ENCODE measurements at places on chromosomes 4 and X.

- no peak for DNase-seq
Measured at GRCh38 chrX:147737690-147738089, 174.0 kb upstream of the FMR1 start.

GRCh38 chrX:118839334-118839958 is 15.8 kb downstream of the ZCCHC12 start:
- peak; percentile 33 for DNase-seq

DNA sequence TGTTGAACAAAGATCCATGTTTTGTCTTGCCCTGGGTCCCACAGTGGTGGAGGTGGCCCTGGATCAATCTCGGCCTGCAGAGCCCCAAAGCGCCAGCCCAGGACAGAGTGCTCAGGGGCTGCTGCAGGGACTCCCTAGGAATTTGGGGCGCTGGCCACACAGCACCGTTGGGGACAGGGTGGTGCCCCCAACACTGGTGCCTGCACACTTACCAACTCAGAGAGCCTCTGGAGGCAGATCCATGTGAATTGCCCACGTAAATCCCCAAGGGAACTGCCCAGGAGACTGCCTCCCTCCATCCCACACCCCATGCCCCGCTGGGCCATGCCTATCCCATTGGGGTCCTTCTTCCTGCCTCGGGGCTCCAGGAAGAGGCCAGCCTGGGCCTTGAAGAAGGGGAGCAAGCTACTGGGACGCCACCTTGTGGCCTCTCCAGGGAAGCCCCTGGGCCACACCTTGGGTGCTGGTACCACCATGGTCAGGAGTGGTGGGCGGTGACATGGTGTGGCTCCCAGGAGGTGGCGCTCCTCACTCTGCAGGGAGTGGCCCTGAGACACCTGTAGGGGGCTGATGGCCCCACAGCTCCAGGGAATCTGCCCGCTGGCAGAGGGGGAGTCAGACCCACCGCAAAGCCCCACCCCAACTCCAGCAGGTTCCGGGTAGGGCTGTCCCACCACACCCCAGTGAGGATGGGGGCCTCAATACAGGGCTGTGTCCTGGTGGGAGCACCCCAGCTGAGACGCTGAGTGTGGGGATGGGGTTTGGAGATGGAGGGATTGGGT is 22.8 kb downstream of the CFAP99 start:
- DNase-seq, result peak; percentile 64

- DNase-seq, result no peak
Measured at GRCh38 chr4:74608151-74608949, 163.4 kb downstream of the AREG start.

DNA sequence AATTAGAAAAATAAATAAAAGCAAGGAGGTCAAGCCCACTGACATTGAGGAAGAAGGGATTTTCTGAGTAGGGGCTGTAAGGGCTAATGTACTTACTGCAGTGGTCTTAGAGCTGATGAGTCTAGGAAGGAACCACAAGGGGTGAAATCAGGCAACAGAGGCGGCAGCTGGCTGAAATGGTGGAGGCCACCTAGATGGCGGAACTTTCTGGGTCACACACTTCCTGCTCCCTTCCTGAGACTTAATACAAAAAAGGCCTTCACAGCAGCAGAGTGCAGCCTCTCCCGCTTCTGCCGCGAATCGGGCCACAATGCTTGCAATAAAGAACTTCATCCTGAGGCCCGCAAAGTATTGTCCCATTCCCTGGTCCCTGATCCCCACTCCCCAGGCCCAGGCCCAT is 15.4 kb downstream of the SNX12 start:
- no peak for DNase-seq

DNA sequence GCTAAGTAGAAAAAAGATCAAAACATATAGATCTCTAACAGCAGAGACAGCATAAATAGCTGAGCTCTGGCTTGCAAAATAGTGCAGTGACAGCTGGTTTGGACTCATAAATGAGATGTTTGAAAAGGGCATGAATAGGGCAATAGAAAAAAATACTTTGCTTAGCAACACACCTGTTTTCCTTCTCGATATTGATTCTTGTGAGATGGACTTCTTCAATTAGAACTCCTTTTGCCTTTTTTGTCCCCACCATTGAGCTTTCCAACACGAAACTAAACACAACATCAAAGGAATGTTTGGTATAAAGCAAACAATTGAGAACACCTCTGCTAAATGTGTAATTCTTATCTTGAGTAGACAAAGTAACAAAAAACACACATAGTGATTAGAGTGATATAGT is 726.3 kb downstream of the RAPGEF2 start:
- DNase-seq, result no peak

- DNase-seq, result peak; percentile 7
Measured at GRCh38 chrX:35380808-35381700, 417.1 kb upstream of the MAGEB16 start.

DNA sequence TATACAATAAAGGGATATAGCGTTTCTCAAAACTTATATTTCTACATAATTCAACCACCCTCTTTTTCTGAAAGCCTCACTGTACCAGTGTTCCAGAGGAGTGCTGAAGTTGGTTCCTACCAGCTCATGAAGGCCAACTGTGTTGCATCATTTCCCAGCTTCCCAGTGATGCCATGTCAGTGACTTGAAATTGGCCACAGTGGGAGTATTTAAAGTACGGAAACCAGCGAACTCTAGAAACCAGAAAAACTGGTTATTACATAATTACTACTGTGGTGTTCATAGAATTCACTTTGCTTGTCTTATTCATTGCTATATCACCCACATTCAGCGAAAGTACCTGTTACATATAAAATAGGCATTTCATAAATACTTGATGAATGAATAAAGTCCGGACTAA is 135.4 kb downstream of the GC start:
- no peak for DNase-seq

DNA sequence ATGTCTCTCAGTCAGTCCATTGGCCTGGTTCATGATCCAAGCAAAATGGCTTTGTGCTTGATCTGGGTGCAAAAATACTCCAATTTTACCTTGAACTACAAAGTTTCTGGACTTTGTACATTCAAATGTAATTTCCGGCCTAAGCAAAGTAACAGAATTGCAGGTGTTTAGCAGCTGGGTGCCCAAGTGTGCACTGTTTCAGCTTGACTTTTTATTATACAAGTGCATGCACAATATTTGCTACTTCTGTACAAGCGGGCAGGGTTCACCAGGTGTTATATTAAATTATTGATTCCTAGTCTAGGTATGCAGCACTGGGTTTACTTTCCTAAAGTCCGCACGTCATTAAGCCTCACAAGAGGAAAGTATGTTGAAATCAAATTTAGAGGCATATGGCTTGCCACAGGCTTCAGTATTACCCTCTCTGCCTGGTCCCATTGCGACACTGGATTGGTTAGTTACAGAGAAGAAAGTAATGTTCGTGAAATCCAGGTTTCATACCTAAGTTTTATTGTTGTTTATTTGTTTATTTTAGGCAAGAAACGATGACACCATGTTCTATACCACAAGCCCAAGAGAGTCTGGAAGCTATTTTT is 376.9 kb upstream of the CTSO start:
- no peak for DNase-seq

DNA sequence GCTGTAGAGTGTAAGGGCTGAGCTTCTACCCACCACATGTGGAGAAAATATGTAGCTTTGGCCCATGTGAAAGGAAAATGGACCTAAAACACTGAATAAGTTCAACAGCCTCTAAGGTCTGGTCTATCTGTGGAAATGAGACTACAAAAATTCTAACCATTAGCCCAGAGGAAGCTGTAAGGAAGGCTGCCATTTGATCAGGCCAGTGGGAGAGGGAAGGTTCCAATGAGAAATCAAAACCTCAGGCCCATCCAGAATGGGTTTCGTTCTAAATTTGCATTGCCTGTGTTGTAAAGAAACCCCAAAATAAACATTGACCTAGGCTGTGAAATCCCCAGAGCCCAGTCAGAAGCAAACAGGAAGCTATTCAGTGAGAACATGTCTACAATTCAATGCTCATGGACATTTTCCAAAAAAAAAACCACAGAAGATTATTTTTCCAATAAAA is 320.4 kb upstream of the SLC7A11 start:
- no peak for DNase-seq

DNA sequence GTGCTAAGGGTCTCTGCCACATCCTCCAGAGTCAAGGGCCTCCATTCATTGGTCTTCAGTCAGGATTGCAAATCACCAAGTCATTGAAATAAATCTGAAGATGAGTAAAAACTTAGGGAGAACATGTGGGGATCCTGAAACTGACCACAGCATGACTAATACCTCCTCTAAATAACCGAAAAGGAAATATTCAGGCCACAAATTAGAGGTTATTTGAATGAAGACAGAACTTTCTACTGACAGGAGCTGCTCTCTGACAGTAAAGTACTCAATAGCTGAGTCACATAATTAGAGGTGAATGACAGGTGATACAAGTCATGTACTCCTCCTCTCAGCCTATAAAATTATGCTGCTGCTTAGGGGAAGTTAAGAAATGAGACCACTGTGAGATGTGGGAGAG is 240.2 kb upstream of the F9 start:
- no peak for DNase-seq

DNA sequence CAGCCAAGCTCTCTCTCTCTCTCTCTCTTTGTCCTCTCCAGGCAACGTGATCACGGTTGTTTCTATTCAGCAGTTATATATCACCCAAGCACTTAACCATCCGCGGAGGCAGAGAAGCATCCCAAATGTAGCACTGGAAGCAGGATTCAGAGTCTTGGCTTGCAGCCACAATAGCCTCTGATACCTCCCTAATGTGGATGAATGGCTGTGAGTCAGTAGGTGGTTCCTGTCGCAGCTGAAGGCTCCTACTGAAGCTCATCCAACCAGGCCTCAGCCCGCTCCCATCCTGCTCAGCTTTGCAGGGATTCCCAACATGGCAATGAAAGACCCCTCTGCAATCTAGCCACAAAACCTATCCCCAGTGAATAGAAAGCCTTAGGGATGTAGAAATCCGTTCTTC is 5.1 kb downstream of the HS6ST2 start:
- no peak for DNase-seq

DNA sequence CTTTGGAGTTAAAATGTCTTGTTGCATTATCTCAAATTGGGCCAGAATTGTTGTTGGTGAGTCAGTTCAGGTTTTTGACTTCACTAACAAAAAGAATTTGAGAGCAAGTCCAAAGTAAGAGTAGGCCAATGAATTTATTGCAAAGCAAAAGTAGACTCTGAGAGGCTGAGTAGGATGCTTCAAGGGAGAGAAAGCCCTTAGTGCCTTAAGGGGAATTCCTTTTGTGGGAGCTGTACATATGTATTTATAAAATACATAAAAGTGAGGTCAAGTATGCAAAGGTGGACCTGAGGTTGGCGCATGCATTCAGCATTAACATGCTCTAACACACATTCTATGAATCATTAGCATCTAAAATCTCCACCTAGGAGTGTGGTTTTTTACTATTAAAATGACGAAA is 565.4 kb downstream of the GRXCR1 start:
- no peak for DNase-seq

GRCh38 chrX:119539872-119540271 is 25.3 kb downstream of the STEEP1 start:
- no peak for DNase-seq

DNA sequence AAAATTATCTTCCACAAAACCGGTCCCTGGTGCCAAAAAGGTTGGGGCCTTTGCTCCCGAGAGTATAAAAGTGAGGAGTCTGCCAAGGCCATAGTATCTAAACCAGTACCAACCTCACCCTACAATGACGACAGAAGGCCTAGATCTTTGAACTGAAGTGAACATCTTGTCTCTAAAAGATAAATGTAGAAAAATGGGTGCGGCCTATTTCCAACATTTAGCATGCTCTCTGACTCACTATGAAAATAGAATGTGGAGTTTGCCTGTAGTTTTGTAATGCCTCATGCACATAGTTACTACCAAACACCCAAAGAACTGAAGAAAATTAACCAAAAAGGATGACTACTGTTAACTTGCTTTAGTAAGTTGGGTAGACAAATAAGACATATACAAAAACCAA is 218.4 kb downstream of the SLITRK2 start:
- no peak for DNase-seq

- DNase-seq, result no peak
Measured at GRCh38 chrX:24231131-24231540, 81.6 kb downstream of the ZFX start.

DNA sequence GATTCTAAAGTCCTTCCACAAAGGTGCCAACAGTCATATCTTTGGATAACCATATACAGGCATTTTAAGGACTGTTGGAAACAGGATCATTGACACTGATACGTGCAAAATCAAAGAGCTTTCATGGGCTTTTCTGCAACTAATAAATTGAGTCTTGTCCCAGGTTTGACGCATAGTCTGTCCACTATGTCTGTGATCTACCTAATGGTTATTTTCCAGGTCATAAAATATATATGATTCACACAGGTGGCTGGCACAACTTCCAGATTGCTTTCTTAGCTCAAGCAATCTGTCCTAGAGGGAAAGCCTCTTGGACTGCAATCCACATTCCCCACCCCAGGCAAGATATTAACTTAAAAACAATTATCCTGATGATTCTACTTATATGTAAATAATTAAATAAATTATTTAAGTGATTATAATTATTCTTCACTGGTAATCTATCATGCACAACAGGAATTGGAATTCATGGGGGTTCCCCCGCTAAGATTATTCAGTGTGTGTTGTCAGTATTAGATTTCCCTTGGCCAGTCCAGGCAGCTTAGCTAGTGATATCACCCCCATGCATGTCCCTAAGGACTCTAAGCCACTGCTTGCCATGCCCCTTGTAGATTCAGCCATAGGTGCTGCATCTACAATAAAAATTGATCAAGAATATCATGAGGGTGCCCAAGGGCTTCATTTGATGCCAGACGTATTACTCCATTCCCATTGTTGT is 97.8 kb downstream of the TLL1 start:
- no peak for DNase-seq

- DNase-seq, result no peak
Measured at GRCh38 chrX:109487640-109488039, 5.8 kb upstream of the GUCY2F start.

GRCh38 chr4:169099771-169100180 is 89.7 kb upstream of the CBR4 start:
- no peak for DNase-seq

- peak; percentile 56 for DNase-seq
Measured at GRCh38 chr4:47933840-47934239, 19.5 kb upstream of the NFXL1 start.

DNA sequence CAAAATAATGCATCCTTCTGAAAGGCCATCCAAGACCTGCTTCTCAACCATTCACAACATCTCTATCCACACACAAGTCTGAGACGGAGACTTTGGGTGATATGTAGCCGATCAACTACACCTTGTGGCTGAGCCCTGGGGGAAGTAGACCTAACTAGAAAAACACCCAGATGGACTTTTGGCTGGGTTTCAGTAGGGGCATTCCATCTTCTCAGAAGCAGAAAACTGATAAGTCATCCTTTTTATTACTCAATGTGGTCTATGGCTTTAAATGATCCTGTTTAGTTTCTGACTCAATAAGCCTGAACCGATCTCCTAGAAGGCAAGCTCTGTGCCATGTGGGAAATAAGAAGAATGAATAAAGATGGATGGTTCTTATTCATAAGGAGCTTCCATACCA is 82.5 kb upstream of the AFF2 start:
- no peak for DNase-seq

- no peak for DNase-seq
Measured at GRCh38 chrX:68934922-68935321, 106.1 kb downstream of the EFNB1 start.

GRCh38 chrX:10574663-10575062 is 45.7 kb downstream of the MID1 start:
- no peak for DNase-seq

GRCh38 chr4:148692242-148692641 is 250.0 kb upstream of the NR3C2 start:
- DNase-seq, result no peak

Measured in CD4-positive, CD25-positive, alpha-beta regulatory T cell (primary cell).